AG08396 (cell line): ENCODE measurements at places on chromosomes 4 and X.

GRCh38 chrX:20668550-20668949, 401.8 kb upstream of the RPS6KA3 start:
- DNase-seq = no peak

GRCh38 chr4:72366601-72367000, 202.4 kb downstream of the ADAMTS3 start:
- no peak for DNase-seq

GRCh38 chrX:68571610-68572311, 72.9 kb downstream of the YIPF6 start:
- peak; percentile 25 for DNase-seq

DNA sequence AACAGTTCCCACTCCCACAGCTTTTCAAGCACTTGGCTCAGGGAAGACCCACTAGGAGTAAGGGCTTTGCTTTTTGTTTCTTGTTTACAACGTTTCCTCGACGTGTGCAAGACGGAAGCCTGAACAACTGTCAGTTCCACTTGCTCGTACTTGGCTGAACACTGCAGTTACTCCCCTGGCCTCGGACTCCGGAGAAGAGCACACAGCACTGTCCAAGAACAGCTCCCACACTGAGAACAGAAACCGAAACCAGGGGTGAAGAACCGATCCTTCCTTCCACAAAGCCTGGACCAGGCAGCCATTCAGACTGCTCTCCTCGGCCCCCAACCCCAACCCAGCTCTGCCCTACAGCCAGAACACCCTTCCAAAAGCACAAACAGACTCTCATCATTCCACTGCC, 25.5 kb downstream of the IRF2 start:
- peak; percentile 85 for DNase-seq

DNA sequence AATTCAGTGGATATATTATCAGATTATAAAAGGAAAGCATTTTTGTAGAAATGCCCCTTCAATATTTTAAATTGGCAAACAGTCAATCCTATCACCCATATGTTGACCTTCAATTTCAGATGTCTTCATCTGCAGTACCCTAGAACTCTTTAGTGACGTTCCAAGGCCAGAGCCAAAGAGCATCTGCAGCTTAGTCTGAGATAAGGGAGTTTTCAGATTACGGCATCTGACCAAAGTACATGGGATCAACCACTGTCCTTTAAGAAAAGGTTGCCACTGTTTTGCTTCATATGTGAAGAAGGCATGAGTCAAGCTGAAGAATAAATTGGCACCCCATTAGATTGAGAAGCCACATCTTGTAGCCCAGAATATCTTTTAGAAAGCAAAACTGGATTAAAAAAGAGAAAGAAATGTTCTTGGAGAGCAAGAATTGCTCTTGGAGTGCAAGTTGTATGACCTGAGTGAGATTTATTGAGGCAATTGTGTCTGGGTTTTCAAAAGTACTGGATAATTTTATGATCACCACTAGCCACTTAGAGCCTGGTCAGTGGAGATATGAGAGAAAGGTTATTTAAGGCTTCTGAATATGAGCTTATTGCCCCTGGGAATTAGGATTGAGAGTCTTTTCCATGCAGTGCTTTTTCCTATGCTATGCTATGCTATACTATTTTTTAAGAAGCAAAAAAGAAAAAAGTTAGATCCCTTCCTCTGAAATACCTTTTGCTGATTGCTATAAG, 251.9 kb upstream of the NR3C2 start:
- no peak for DNase-seq

DNA sequence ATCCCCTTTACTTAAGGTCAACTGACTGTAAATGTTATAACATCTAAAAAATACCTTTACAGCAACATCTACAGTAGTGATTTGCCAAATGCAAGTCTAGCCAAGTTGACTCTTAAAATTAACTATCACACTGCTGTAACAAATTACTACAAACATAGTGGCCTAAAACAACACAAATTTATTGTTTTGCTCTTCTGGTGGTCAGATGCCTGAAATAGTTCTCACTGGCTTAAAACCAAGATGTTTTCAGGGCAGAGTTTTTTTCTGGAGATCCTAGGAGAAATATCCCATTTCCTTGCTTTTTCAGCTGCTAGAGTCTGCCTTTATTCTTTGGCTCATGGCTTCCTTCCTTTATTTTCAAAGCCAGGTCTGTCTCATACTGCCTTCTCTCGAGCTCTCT, 120.5 kb downstream of the ADGRL3 start:
- no peak for DNase-seq

DNA sequence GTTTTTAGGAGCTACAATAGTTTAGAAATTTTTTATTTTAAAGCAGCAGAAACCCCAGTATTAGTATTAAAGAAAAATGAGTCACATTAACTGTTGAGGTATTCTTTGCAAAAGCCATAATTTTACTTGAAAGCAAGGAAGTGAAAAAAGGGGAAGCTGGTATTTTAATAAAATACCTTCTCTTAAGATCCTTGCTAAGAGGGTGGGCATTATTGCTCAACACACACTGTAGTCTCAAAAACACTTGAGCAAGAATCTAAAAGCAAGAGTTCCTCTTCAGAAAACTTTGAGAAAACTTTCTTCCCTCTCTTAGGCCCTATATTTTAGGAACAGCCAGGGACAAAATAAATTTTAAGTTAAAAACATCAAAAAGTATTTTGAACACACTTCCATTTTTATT, 259.4 kb upstream of the DIAPH2 start:
- no peak for DNase-seq
